Osteocyte (in vitro differentiated cells): ENCODE measurements at places on chromosomes 11 and 22. TPM values are rescaled to one million over a fixed set of nuclear protein-coding genes. Genes with fewer than 3 reads are reported as not detected.

GRCh38 chr11:405323-405953 is 9.4 kb downstream of the SIGIRR start:
- DNase-seq, result no peak

DNA sequence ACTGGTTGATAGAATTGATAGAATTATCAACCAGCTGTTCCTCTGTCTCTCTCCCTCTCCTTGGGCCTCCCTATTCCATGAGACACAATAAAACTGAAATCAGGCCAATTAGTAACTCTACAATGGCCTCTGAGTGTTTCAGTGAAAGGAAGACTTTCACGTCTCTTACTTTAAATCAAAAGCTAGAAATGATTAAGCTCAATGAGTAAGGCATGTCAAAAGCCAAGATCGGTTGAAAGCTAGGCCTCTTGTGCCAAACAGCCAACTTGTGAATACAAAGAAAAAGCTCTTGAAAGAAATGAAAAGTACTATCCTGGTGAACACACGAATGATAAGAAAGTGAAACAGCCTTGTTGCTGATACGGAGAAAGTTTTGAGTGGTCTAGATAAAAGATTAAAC is 16.6 kb downstream of the PIH1D2 start:
- no peak for DNase-seq

- no peak for DNase-seq
These were observed 5.5 kb downstream of the PRSS23 start for GRCh38 chr11:86805873-86806310.

GRCh38 chr11:63510360-63511047 is 4.6 kb downstream of the LGALS12 start:
- no peak for DNase-seq

- no peak for DNase-seq
These were observed 149.6 kb upstream of the OPCML start for GRCh38 chr11:133681901-133682300.

- no peak for DNase-seq
These were observed 25.7 kb upstream of the CHKA start for GRCh38 chr11:68146704-68147474.

DNA sequence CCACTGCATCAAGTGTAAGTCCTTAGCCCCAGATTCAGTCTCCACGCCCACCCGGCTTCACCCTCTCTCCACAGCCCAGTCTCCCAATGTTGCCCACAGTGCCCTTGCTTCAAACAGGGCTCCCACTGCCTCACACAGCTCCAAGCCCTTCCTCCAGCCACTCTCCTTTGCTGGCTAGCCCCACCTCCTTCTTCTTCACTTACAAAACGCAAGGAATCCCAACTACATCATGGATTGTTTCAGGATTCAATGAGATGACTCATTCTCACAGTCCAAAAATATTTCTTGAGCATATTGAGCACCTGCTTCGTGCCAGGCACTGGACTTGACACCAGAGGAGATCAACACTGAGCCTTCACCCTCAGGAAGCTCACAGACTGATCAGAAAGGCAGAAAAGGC is 533.5 kb downstream of the BUD13 start:
- DNase-seq, result no peak

- DNase-seq, result no peak
These were observed 122.7 kb upstream of the FAT3 start for GRCh38 chr11:92101920-92102319.

- no peak for DNase-seq
These were observed 4.5 kb upstream of the RFPL1 start for GRCh38 chr22:29433856-29434255.

- no peak for DNase-seq
These were observed 60.2 kb downstream of the CSNK2A3 start for GRCh38 chr11:11292839-11293238.

- DNase-seq, result no peak
These were observed 17.5 kb downstream of the CDC45 start for GRCh38 chr22:19497245-19497644.

DNA sequence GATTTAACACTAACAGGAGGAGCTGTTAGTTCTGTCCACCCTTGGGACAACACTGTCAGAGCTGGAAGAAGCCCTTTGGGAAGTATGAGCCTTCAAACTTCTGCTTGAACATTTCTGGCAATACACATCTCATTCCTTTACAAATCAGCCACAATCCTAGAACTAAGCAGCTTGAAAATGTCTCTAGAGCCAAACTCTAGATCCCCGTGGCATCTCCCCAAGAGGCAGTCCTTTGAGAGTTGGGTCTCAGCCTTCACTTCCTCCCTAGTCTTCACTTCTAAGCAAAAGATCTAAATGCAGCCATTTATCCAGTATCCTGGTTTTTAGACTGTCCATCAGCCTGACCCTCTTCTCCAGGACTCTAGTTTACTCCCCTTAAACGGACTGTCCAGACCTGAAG is 26.9 kb downstream of the ARFGAP2 start:
- no peak for DNase-seq

DNA sequence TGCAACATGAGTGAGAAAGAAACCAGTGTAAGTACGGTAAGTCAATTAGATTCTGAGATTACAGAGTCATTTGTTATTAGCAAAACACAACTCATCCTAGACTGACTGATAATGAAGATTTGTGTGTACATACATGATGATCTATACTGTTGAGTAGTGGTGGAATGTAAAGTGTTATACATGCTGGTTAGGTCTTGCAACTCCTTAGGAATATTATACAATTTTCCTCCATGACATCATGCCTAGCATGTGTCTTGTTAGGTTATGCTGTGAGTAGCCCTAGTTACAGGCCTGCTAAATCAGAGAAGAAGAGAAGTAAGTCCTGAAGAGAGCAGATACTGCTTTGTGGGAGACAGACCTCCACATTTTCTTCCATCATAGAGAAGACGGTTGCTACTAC is 880.6 kb downstream of the LUZP2 start:
- no peak for DNase-seq

- DNase-seq, result no peak
These were observed 5.0 kb downstream of the RPS19BP1 start for GRCh38 chr22:39527481-39527961.

GRCh38 chr11:94757037-94757735 is 11.0 kb upstream of the AMOTL1 start:
- DNase-seq, result no peak

- no peak for DNase-seq
These were observed 33.9 kb downstream of the SWAP70 start for GRCh38 chr11:9697766-9698165.

GRCh38 chr11:9615031-9615451 is 41.6 kb downstream of the WEE1 start:
- no peak for DNase-seq

DNA sequence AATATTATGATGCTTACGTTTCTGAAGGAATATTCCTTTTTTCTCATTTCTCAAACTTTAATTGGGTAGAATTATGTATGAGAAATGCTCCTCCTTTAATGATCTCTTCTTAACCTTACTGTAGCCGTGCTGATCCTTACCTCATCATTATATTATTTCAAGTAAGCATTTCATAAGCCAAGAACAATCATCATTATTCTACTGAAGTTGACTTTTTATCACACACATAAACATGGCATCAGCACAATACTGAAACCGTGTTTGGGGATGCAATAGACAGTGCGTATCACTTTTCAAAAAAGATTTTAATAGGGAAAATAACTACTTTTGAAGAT is 162.8 kb downstream of the ARHGAP42 start:
- no peak for DNase-seq

The EPS8L2 gene
- total RNA-seq, result 32.4 and 39.3 TPM in 2 replicates

The CTSW gene
- total RNA-seq, result not detected in 2 replicates

The LPXN gene
- 6.2 and 7.3 TPM in 2 replicates for total RNA-seq
